Activated naive CD4-positive, alpha-beta T cell treated with anti-CD3 and anti-CD28 coated beads, Interleukin-2, amount 50 U/mL, for 72 hours (primary cell): ENCODE measurements at places on chromosomes 11 and 22.

- DNase-seq = no peak
Observed at GRCh38 chr11:69352166-69352565, 58.2 kb downstream of the MYEOV start.

DNA sequence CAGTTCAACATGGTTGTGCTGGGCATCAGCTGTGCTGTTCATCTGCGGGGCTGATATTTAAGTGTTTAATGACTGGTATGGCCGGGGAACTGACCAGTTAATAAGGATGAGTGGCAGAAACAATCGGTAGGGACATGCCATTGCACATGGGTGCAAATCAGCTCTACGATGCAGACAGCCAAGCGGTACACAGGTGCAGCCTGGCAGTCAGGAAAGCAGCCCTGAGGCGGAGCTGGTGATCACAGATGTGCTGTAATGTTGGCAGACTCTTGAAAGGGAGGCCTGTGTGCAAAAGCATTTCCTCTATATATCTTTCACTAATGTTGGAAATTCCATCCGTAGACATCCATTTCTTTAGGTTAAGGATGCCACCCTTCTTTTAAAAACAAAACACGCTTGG is 1.1 kb downstream of the MMP20 start:
- DNase-seq = no peak

GRCh38 chr22:36395055-36395849 is 7.5 kb upstream of the MYH9 start:
- no peak for DNase-seq

DNA sequence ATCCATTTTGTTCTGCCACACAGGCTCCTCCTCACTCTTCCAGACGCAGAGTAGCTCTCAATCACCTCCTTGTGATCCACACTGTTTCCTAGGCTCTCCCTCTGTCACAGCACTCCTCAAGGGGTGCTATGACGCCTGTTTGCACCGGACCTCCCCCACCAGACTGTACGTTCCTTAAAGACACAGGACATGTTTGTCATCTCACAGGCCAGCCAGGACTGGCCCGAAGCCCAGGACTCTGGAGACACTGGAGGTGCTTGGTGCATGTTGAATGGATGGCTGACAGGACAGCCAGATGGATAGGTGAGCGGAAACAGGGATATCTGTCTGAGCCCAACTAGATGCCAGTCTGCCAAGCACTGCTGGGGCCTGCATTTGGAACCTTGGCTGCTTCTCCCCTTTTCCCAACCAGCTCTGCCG is 13.6 kb downstream of the PLA2G6 start:
- no peak for DNase-seq
